NCI-H2081 (cell line): ENCODE measurements at places on chromosomes 1 and 21.

- no peak for DNase-seq
Measured at GRCh38 chr1:20329793-20330542, 39.3 kb downstream of the VWA5B1 start.

DNA sequence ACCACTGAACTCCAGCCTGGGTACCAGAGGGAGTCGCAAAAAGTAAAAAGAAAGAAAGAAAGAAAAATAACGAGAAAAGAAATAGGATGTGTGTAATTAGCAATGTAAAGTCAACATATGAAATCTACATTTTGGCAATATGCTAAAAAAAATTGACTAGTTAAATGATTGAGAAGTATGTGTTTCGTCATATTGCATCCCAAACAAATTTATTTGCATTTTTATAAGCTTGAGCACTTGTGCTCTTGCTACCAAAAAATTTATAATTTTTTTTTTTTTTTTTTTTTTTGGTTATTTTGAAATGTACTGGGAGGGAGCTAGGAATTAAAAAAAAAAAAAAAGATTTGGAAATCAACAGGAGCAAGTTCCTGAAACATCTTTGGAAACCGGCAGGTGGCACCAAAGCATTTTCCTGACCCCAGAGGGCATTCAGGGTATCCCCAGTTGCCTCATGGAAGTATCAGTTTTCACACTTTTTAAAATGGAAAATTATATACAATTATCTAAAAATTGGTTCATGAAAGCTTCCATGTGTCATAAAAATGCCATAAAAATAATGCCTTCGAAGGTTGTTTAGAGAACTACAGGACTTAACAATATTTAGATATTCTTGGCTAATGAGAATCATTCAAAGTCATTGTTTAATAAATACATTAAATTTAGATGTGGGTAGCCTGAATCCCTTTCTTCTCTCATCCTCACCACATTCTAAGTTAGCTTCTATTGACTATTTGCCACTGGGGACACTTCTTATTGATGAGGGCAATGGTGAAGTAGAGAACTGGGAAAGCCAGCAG is 4.8 kb upstream of the HEATR1 start:
- peak; percentile 73 for DNase-seq

DNA sequence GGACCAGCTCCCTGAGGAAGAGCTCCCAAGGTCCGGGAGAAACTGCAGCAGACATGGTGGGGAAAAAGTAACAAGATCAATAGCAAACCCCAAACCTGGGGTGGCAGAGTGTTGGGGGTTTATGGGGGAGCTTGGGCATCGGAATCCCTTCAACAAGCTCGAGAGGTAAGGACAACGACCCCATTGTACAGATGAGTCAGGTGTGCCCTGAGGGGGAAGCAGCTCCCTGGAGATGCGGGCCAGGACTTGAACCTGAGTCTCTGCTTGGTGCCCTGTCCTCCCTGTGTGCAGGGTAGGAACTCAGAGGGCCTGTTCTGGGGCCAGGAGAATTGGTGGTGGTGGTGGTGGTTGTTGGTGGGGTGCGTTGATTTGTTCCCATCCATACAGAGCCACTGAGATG is 125.4 kb downstream of the PTPRU start:
- DNase-seq = no peak

DNA sequence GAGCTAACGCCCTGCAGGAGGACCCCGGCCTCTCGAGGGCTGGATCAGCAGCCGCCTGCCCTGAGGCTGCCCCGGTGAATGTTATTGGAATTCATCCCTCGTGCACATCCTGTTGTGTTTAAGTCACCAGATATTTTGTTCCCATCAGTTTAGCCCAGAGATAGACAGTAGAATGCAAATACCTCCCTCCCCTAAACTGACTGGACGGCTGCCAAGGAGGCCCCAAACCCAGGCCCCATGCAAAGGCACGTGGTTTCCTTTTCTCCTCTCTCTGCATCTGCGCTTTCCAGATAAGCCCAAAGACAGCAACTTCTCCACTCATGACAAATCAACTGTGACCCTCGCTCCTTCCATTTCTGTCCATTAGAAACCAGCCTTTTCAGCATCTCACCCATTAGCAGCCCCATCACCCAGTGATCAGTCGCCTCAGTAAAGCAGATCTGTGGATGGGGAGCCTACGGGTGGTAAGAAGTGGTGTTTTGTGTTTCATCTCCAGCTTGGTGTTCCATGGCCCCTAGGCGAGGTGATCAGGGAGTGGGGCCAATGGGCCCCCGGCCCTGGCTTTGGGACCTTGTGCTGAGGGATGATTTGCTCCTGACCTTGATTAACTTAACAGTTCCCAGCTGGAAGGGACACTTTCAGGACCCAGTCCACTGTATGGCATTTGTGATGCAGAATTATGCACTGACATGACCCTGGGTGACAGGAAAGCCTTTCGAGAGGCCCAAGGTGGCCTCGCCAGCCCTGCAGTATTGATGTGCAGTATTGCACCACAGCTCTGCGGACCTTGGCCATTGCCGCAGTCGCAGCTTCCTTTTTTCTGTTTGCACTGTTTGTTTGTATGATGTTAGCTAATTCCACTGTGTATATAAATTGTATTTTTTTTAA is 5.2 kb downstream of the NPPA start:
- DNase-seq = peak; percentile 68

- DNase-seq = no peak
Measured at GRCh38 chr1:171622152-171622462, at the start of gene MYOCOS. Gene MYOCOS, plus strand, starts transcription at chr1:171622243. Its CDS starts 1,641 bp downstream, at chr1:171623884.

DNA sequence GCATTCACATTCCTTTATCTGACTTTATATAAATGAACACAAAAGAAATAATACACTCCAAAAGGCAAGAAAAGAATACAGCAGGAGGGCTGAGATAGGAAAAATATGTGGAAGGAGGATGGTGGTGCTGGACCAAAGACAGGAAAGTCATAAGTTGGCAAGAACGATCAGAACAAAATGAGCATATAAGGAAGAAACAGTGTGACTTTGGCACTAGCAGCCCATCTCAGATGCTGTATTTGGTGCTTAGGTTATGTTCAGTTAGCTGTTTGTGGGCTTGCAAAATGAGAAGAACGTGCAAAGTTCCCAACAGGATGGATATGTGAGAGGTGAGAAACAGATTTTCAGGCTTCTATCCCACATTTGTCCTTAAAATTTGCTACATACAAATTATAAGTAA is 719.8 kb upstream of the ADGRL4 start:
- DNase-seq = no peak

GRCh38 chr1:167555971-167556714 is 2.6 kb upstream of the CREG1 start:
- peak; percentile 70 for DNase-seq

GRCh38 chr1:170592591-170593111 is 60.7 kb downstream of the GORAB start:
- DNase-seq = no peak

DNA sequence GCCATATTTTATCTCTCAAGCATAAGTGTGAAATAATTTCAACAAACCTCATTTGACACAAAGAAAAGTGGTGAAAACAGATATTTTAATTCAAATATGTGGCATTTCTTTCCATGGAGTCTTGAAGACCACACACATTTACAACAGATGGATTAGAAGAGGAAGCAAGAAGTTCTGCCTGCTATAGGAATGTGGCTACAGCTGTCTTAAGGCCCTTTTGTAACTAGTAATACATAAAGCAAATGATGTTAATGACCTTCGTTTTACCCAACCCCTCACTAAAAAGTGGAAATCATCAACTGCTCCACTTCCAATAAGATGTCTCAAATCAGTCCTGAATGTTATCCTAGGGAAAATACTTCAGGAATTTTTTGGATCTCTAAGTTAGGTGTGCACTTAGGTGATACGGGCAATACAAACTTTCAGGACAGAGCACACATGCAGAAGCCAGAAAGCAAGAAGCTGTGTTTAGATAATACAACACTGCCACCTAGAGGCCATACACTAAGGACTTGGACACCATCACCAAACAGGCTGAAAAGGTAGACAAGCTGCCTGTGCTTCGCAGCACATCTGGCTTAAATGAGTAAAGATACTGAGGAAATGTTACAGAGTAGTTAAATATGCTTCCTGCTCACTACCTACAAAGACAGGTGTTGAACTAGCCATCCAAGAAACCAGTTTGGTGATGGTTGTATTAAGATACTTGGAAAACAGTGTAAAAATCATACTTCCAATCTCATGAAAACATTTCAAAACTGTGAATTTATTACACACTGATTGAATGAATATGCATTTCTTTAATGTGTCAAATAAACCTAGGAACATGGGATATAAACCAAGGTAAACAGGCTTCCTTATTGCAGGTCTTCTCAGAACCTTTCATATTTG is 24.4 kb downstream of the RRAGC start:
- peak; percentile 87 for DNase-seq
